ENCODE measurements at places on chromosomes 1 and 21.

- DNase-seq, result no peak
Observed at GRCh38 chr21:45199201-45199600, 88.5 kb downstream of the POFUT2 start.

- no peak for DNase-seq
Observed at GRCh38 chr1:246608616-246609376, 42.5 kb downstream of the CNST start.

- no peak for DNase-seq
Observed at GRCh38 chr21:43206231-43207042, 37.6 kb downstream of the CRYAA start.

GRCh38 chr1:112688781-112689193 is 14.3 kb downstream of the MOV10 start:
- DNase-seq, result no peak

DNA sequence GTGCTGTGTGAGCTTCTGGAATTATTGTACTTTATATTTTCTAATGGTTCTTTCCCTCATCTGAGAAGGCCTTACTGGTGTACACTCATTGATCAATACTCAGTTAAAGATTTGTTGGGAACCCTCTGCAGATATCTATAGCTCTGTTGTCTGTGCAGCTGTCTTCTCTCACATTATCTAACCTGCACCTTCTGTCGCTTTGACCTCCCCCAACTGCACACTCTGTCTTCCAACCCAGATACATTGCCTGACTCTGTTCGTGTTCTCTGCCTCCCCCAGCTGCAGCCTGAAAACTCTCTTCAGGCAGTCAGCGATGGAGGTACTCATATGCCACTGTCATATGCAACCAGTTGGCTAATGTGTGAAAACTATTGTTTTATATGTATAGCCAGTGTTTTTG is 334.3 kb downstream of the NCAM2 start:
- no peak for DNase-seq
